NCI-H2171 treated with DMSO at 0.1 percent for 48 hours (cell line): ENCODE measurements at places on chromosomes 11 and 22.

- no peak for DNase-seq
Measured at GRCh38 chr11:23644443-23644842, 784.2 kb upstream of the CCDC179 start.

- DNase-seq, result no peak
Measured at GRCh38 chr11:119741369-119742262, 12.6 kb upstream of the NECTIN1 start.

DNA sequence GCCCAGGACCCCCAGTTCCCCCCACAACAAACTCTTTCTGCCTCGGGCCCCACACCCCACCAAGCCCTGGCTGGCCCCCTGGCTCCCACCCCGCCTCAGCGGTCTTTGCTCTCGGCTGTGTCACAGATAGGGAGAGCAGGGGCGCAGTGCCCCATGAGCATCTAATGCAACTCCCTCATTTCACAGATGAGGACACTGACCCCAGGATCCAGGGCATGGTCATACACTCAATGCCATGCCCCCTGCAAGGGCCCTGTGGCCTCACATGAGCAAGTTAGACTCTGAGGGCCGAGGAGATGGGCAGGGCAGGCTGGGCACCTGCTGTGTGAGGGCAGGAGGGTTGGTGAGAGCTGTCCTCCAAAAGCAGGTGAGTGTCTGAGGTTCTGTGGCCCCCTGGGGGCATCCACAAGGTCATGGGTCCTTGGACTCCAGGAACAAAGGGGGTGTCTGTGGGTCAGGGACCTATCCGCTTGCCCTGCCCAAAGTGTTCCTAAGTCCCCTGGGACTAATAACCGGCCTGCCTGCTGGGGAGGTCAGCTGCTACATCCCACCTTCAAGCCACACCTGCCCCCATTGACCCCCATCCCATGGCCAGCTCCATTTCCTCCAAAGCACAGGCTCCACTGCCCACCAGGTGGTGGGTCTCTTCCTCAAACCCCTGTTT is 2.5 kb downstream of the MIF start:
- DNase-seq, result no peak

DNA sequence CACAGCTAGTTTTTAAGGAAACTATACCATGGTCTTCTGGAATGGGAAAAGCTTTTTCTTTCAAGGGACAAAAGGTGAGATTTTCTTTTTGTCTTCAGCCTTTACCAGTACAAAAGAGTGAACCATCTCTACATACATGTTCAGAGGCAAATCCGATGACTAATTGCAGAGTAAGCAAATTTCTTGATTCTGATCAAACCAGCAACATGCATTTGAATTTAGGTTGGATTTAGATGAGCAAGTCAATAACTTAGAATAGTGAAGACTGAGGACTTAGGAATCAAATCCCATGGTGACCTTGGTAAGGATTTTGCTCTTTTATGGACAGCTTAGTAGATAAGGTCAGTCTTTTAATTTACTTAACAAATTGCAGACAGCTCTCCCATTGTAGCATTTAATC is 65.9 kb upstream of the BLID start:
- DNase-seq, result no peak

DNA sequence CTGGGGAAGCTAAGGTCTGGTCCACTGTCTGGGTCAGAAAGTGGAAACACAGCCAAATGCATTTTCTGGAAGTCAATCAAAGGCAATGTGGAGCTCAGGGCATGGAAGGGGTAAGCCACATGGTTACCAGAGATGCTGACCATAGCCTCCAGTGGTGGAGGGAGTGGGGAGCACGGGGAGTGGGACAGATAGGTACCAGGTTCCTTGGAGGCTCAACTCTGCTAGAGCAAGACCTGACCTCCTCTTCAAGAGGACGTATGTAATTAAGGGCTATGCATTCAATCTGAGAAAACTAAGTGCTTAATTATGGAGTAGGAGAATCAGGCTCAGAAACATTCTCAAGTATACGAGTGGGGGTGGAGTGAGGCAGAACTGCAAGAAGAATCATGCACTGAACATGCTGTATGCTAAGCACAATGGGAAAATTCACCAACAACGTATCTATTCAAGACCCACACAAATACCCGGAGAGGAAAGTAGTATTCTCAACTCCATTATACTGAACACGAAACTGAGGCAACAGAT is 65.2 kb upstream of the PHOX2A start:
- DNase-seq, result peak; percentile 53

DNA sequence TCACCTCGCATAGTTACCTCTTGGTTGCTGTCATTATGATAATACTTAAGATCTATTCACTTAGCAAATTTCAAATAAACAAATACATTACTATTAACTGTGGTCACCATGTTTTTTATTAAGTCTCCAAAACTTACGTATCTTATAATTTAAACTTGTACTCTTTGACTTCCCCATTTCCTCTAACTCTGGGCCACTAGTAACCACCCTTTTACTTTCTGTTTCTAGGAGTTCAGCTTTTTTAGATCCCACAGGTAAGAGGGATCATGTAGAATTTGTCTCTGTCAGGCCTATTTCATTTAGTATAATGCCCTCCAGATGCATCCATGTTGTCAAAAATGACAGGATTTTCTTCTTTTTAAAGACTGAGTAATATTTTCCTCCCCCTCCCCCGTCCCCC is 212.4 kb upstream of the C11orf87 start:
- DNase-seq, result no peak

GRCh38 chr11:87438416-87438815 is 400.7 kb downstream of the TMEM135 start:
- no peak for DNase-seq

GRCh38 chr11:100808904-100809491 is 121.9 kb downstream of the ARHGAP42 start:
- no peak for DNase-seq

GRCh38 chr22:22048981-22049531 is 66.5 kb upstream of the TOP3B start:
- DNase-seq, result peak; percentile 14

DNA sequence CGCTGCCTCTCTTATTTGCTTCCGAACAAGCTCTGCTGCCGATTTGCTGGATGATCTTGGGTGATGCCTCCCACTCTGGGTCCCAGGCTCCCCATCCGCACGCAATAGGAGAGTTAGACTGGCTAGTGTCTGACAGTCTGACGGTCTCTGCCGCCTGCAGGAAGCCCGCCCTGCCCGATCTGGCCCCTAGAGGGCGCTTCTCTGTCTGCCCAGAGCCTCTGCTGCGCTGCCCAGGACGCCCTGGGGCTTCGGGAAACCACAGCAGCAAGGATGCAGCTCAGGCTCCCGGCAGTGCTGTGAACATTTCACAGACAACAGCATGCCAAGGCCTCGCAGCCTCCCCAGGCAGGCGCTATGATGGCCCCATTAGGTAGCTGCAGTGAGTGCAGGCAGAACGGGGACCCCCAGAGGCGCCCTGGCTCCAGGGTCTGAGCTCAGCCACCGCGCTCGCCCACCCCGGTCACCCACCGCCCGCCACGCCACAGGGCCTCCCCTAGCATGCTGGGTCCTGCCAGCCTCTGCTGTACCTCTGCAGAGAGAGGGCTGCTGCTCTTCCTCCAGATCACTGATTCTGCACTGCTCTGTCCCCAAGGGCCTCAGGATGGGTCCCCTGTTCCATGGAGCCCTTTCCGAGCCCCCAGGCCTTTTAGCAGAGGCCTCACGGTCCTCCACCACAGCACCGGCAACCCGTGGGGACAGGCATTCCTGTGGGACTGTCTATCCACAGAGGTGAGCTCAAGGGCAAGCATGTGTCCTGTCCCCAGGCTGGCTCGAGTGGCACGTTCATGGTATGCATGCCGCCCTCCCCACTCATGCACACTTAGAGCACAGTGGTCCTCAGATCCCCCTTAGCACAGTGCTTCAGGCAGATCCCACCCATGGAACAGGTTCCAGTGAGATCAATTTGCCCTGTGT is 4.3 kb upstream of the BAIAP2L2 start:
- peak; percentile 89 for DNase-seq

DNA sequence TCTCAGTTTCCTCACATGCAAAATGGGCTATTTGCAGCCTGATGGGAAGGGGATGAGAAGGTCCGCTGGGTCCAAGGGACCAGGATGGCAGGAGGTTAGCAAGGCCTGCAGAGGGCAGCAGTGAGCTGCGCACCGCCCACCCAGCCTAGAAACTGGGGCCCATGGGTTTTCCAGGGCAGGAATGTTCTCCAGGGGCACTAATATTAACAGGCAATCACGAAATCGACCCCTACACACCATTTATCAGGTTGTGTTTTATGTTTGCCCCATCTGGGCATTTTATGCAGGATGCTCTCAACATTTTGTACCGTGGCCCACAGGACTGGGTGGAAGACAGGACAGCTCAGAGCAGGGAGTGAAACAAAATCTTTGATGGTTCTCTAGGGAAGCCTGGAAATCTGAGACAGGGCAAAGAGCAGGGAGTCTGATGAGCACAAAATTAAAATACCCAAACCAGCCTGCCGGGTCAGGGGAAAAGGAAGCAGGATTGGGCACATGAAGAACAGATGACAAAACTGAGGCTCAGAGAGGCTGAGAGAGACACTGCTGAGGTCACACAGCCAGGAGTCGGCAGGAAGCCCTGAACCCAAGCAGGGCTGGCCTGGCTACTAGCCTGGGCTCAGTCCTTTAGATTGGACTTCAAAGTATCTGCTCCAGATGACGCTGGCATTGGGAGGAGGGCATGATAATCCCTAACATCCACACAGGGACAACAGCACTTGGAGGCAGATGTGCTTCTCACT is 1.6 kb upstream of the BCR start:
- DNase-seq, result peak; percentile 85

DNA sequence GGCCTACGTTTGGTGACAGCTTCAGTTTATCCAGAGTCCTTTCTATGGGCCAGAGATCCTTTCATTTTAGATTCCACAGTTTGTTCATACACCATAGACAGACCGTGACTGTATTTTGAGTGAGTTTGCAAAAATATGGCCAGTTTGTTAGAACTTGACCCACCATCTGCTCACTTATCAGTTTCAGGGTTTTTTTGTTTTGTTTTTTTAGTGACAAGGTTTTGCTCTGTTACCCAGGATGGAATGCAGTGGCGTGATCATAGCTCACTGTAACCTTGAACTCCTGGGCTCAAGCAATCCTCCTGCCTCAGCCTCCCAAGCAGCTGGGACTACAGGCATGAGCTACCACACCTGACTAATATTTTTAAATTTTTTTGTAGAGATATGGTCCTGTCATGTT is 9.1 kb upstream of the CKAP5 start:
- no peak for DNase-seq

DNA sequence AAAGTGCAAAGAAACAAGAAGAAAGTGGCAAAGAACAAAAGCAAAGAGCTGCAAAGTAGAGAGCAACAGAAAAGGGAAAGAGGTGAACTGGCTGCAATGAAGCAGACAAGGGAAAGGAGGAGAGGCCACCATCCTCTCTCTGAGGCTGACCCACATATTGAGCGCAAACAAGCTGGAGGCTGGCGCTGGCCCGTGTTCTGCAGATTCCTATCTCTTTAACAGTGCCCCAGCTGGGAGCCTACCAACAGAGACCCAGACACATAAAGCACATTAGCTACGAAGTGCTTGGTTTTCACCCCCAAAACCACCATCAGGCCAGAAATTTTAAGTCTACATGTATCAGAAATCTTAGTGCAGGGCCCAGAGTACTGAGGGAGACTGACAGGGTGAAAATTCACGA is 17.6 kb downstream of the NCAPD3 start:
- DNase-seq, result no peak

DNA sequence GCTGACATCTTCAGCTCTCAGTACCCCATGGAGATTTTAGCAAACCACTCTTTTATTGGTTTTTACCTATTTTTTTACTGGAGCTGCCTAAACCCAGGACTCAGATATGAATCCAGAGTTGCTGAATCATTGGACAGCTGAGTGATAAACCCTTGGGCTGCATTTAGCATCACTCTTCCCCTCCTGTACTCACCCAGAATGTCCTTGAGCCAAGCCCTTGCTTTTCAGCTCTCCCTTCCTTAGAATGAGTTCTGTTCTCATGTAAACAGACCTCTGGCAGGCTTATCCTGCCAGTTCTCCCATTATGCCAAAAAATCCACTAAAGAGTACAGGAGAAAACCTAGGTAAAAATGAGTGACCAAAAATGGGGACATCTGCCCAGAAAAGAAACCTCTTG is 200.1 kb upstream of the POU2AF2 start:
- no peak for DNase-seq

- DNase-seq, result no peak
Measured at GRCh38 chr11:26712497-26712896, 9.4 kb downstream of the SLC5A12 start.

DNA sequence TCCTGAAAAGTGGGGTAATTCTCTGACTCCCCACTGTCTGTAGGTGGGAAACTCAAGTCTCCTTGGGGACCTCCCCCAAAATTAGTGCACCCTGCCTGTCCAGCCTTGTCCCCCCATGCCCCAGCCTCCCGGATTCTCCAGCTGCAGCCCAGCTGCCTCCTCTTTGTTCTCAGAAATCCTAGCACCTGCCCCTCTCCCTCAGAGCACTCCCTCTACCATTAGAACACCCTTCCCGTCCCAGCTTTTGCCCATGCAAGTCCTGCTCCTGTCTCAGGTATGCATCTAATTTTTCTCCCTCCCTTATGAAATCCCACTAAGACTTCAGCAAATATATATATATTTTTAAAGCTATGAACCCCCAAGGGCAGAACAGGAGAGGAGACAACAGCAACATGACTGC is 37.3 kb downstream of the LRFN4 start:
- no peak for DNase-seq

- DNase-seq, result no peak
Measured at GRCh38 chr22:33578752-33579151, 341.5 kb downstream of the LARGE1 start.
